ENCODE measurements at places on chromosomes 7 and 10.

- DNase-seq, result no peak
Observed at GRCh38 chr10:128071417-128071782, 54.8 kb downstream of the MKI67 start.

DNA sequence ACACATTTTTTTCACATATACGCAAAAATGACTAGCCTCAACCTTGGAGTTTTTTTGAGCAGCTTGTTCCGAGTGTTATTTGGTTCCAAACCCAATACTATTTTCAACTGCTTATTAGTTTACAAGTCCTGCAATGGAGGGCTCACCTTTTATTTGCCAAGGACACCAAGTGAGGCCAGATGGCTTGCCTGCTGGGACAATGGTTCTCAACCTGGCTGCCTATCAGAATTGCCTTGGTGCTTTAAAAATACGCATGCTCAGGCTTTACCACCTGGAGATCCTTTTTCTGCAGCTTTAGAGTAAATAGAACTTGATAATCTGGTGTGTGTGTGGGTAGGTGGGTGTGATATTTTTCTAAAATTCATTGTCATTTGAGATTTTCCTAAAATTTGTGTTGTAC, 276.8 kb downstream of the MTERF1 start:
- no peak for DNase-seq

DNA sequence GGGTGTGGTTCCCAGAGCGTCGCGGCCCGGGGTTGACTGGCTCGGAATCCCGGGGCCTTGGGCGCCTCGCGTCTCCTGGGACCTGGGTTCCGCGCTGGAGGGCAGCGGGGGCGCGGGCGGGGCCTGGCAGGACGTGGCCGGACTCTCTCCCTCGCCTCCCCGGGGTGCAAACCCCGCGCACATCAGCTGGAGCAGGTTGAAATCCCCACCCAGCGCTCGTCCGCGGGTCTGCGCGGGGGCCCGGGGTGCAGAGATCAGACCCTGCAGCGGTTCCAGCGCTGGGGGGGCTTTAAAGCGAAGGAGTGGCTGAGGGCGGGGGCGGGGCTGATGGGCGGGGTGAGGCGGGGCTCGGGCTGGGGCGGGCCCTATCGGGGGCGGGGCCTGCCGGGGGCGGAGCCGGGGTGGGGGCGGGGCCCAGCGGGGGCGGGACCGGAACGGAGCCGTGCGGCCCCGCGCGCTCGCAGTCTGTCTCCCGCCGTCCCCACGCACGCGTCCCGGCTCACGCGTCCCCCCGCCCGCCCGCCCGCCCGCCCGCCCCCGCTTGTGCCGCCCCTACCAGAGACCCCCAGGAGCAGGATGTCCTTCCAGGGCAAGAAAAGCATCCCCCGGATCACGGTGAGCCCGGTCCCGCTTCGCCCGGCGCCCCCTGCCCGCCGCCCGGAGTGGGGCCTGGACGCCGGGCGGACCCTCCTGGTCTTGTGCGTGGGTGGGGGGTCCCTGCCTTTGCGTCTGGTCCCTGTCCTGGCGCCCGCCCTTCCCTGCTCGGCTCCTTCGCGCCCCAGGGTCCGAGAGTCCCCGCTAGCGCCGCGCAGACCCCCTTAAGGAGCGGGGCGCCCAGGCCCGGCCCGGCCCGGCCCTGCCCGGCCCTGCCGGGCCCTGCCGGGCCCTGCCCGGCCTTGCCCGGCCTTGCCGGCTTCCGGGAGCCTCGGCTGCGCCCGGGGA, at the start of gene DPYSL4:
TSS of gene DPYSL4 (plus strand) at position 461 of the 942 bp plus-strand sequence. CDS start at position 577, 116 bp downstream.
- DNase-seq, result no peak

DNA sequence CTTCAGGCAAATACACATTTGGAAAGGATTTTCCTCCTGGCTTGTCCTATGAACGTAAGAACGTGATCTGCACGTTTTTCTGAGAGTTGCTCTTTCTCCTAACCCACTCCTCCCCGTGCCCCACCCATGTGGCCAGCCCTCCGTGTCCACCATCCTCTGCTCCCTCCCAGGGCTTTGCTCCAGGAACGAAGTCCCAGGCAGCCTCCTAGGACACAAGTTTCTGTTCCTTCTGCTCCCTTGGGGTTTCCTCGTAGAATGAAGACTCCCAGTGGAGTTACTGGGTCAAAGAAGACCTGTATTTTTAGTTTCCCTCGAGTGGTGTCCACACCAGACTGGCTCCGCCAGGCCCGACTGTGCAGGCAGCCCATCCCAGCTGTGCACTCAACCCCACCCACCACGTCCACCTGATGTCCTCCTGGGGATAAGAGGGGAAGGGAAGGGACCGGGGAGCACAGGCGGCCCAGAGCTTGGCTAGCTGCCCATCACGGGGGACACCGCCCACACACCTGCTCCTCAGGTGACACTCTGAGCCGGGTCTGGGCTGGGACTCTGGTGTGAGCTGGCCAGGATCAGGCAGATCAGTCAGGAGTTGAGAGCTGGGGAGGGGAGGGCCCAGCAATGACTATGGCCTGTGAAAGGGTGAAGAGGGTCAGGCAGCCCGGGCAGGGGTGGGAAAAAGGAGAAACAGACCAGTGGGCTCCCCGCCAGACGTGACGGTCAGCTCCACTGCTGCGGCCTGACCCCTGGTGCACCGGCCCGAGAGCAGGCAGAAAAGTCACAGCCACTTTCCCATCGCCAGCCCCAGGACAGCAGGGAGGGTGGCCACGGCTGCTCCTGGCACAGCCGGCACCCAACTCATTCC, 54.3 kb upstream of the PPP2R2D start:
- no peak for DNase-seq

DNA sequence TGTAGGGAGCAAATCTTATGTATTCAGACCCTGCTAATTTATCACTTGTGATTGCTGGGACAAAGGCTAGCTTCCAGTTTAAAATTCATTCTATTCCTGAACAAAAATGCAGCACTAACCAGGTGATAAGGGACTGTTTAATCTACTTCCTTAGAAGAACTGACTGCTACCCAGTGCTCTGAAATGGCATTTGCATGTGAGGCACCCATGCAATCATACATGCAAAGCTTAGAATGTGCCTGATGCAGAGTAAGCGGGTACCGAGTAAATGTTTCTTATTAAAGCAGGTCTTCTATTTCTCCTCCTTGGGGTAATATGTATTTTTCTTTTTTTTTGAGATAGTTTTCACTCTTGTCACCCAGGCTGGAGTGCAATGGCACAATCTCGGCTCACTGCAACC, 54.5 kb downstream of the NEURL1 start:
- DNase-seq, result no peak

DNA sequence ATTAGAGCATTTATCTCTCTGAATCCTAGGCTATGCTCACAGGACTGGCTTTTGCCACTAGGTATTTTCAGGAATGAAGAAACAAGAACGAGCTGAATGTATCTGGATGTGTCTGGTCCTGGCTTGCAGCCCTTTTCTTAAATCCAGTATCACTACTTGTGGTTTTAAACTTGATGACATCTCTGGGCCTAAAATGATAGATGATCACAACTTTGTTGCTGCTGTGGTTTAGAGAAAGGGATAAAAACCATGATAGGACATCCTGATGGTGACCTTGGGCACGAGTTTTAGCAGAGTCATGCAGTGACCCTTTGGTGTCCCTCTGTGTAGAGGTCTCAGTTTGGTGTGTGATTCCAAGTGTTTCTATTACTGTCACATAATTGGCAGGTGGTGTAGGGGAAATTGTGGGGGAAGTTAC, 31.7 kb upstream of the SEMA3C start:
- DNase-seq, result no peak

Data from NCI-H446 (cell line).